ENCODE measurements at places on chromosomes 4 and X.
A peak's percentile ranks its signal among the peaks of the same experiment; 100 is the strongest.

GRCh38 chr4:139593091-139593564 is 37.1 kb upstream of the SETD7 start:
- no peak for DNase-seq

GRCh38 chrX:47080215-47080914 is 2.1 kb downstream of the RGN start:
- DNase-seq = no peak

GRCh38 chrX:77572322-77572721 is 125.1 kb downstream of the FGF16 start:
- no peak for DNase-seq

- no peak for DNase-seq
Observed at GRCh38 chr4:45131020-45131419, 404.7 kb upstream of the GNPDA2 start.

- no peak for DNase-seq
Observed at GRCh38 chr4:1277667-1278665, 11.7 kb upstream of the MAEA start.

DNA sequence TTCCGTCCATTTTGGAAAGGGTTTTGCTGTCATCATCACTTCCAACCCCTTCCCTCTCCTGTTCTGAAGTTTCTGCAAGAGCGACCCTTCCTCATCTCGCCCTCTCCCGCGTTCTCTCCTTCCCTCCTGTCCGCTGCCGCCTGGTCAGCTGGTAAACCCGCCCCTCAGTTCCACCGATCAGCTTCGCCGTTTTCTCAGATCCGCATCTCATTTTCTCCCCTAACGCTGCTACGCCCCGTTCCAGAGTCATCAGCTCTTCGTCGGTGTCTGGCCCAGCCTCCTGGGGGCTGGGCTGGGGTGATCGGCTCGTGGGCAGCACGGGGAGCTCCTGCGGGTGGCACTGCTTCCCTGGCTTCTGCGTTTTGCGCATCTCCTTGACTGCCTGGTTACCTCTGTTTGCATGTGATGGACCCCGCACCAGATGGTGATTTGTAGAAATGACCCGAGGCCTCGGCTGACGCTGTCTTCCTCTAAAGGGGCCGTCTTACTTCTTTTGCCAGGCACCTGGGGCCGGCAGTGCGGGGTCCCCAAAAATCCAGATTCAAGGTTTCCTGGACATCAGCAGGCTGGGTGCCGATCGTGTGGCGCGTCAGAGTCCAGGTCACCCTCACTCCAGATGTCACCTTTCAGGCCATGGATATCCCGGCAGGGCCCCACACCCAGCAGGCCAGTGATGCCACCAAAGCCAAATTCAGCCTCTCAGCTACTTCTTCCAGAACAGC is 13.4 kb downstream of the CTBP1 start:
- no peak for DNase-seq

- DNase-seq = peak; percentile 74
Observed at GRCh38 chr4:26766141-26766540, 94.5 kb upstream of the STIM2 start.

DNA sequence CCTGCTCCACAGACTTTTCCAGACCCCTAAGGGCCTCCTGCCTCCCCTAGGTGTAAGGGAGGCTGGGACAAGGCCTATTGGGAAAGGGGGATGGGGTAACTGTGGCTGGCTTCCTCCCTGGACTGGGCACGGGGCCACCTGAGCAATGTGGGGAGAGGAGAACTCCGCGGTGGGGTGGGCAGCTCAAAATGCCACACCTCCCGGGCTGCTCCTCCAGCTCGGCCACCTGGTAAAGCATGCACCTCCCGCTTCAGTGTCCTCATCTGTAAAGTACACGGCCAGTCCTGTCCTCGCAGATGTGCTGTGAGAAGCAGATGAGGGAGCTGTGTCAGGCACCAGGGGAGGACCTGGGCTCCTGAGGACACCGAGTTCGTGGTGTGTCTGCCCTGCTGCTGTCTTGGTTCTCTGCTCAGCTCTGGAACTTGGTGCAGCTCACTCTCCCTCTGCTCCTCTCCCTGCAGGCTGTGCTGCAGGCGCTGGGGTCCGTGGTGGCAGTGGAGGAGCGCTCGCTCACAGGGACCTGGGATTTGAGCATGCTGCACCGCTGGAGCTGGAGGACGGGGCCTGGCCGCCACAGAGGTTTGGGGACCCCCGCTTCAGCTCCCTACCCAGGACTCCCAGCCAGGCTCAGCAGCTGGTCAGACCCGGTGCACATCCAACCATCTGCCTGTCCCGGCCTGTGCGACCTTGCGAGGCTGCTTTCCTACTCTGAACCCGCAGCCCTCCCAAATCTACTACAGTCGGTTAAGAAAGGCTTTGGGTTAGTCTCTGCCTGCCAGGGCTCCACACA is 20.8 kb upstream of the MRFAP1 start:
- DNase-seq = no peak

- no peak for DNase-seq
Observed at GRCh38 chrX:152020888-152021287, 46.4 kb upstream of the GABRE start.

- no peak for DNase-seq
Observed at GRCh38 chr4:151561551-151562256, 152.7 kb downstream of the FHIP1A start.

GRCh38 chr4:188930822-188931221 is 791.6 kb downstream of the TRIML1 start:
- DNase-seq = no peak

- no peak for DNase-seq
Observed at GRCh38 chr4:79364061-79364460, 38.2 kb upstream of the NAA11 start.

DNA sequence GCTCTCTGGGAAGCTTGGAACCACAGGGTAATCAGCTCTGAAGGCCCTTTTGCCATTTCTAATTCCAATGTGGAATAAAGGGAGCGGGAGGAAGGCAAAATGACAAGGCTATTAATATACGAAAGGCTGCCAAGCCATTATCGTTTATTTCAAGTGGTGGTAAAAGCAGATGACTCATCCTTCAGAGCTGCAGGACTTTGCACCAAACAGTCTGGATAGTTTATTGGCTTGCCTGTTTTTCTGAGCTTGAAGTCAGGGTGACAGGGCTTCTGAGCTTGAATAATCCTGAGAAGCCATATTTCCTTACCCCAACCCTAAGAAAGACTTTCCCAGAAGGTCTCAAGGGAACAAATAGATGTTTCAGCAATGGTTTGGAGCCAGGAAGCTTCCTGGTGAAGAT is 7.7 kb upstream of the GABRE start:
- no peak for DNase-seq

DNA sequence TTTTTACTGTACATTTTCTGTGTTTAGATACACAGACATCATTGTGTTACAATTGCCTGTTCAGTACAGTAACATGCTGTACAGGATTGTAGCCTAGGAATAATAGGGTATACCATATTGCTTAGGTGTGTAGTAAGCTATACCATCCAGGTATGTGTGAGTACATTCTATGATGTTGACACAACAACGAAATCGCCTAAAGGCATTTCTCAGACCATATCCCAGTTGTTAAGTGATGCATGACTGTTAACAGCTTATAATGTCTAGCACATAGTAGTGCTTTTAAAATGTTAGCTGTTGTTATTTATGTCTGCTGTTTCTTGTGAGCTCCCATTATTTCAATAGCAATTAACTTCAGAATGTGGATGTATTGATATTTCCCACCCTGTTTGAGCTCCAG is 4.5 kb downstream of the PRRG1 start:
- DNase-seq = no peak

GRCh38 chrX:54529151-54529550 is 868 bp upstream of the GNL3L start:
- no peak for DNase-seq

DNA sequence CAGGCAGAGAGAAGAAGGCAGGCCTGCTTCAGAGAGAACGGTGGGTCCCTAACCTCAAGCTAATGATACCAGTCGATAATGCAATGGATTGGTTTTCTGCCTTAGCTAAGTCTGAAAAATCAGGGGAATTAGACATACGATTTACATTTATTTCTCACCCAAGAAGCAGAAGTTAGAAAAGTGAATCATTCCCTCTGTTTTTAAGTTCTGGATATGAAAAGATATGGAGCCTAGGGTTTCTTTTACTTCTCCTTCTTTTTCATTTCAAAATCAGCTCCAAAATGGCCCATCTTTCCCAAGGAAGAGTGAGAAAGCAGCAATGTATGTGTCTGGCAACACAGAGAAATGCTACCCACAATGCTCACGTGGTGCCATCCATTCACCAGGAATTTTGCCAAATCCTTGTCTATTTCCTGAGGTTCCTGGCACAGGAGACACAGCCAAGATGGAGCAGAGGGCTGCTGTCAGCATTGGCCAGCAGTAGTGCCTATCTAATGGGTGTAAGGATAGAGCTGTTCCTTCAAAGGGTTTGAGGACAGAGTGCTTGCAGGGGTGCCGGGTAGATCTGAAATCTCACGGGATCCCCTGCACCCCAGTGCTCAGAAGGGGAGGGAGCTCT is 231.5 kb downstream of the MAML3 start:
- DNase-seq = peak; percentile 48

DNA sequence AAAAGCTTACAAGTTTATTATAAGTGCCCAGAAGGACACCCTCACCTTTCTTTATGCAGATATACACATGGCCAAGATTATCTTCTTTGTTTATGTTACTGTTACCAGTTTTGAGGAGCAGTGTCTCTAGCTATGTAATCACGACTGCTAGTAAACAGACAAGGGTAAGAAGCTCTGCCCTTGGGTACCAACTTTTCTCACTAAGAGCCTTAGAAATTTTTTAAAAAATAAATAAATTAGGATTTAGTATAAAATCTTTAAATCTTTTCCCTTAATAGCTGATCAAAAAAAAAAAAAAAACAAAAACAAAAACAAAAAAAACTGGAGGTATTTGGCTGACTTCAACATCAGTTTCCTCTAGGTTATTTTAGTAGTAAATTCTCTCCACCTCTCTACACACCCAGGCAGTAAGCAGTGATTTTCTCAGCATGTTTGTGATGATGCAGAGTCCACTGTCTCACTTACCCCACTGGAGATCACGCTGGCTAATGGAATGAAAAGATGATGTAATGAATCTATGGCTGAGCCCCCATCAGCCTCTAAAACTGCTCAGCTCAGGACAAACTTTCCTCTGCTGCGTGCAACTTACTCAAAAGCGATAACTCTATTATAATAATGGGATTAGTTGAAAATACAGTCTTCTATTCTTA is 125.9 kb downstream of the FRYL start:
- no peak for DNase-seq

DNA sequence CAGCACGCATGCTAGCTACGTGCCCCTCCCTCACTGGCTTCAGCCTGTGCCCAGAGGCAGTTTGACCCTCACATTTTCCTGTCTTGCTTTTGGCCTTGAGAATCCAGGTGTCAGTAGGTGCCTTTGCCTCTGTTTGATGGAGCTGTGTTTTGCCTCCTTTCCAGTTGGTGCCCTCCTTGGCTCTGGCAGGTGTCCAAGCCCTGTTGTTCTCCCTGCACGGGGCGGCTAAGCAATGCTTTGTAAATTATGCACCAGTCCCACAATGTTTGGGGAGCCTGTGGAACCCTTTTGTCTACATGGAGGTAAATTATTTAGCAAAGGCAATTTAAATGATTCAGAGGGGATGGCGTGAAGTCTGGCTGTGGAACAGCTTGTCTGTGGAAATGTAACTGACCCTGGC is 202.9 kb upstream of the BOD1L1 start:
- DNase-seq = no peak

DNA sequence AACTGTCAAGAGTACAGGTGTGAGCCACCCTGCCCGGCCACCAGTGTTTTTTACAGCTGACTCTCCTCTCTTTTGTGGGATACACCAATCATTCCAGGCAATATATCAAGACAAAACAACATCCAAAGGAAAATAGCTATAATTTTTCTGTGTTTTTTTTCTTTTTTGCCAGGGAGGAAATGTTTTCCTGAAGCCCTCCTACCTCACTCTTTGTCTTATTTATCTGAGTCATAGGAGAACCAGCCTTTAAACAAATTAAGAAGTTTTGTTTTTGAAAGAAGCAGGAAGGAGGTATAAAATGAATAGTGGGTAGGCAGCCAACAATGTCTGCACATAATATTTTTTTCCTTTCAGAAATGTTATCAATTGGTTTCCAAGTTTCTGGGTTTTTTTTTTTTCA is 493.9 kb downstream of the CCSER1 start:
- DNase-seq = no peak

- no peak for DNase-seq
Observed at GRCh38 chr4:53587135-53587534, 4.2 kb downstream of the LNX1 start.

- DNase-seq = no peak
Observed at GRCh38 chrX:13750812-13751211, 16.3 kb downstream of the OFD1 start.

DNA sequence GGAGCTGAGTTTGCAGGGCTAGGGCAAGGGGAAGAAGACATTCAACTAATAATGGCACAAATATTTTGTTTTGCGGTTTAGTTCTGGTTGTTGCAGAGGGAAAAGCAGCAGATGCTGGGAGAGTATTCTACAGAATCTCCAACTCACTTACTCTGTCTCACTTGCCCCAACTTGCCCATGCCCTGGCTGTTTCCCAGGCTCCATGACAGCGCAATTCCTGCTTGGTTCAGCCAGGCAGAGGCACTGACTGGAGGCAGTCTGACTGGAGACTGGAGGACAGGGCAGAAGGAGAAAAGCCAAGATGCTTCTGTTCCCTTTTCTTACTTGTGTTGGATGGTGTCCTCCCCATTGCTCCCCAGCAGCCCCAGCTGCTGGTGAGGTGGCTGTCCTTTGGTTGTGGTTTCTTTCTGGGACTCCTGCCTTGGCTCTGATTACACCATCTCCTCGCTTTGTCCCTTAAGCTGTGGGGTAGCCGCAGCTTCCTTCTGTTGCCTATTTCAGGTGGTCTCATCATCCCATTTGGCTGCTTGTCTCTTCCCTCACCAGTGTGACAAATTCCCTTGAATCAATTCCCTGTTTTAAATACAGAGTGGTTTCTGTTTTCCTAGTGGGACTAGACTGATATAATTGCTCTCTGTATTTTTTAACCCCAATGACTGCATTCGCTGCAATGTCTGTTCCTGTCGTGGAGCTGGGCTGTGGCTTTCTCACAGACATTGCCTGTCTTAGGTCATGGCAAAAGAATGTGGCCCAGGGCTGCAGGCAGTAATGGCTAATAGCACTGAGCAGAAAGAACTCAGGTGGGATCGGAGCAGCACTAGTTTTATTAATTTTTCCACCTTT is 24.2 kb upstream of the RASL11B start:
- DNase-seq = no peak

GRCh38 chr4:1777822-1778641 is 15.1 kb upstream of the FGFR3 start:
- DNase-seq = no peak

DNA sequence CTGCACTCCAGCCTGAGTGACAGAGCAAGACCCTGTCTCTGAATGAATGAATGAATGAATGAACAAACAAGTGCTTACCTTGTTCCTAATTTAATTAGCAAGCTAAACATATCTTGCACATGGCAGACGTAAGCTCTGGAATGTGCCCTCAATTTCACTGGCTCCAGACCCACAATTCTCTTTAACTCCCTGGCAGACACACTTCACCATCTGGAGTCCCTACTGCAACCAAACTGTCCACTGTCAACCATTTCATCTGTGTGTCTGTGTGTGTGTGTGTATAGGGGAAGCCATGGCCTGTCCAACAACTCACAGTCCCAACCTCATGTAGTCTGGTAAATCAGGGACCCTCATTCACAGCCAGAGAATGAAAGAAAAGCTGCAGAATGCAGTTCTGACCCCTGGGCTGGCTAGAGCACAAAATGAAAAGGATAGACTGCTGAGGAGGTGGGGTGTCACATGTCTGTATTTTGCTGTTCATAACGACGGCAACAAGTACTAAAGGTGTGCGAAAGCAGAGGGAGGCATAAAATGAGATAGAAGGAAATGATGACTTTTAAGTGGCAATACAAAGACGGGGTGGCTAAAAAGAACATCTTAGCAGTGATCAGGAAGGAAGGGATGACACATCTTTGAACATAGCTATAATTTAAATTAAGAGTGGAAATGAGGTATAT is 114.1 kb downstream of the TSPAN5 start:
- no peak for DNase-seq

GRCh38 chrX:70476934-70477733 is 32.5 kb downstream of the DLG3 start:
- DNase-seq = no peak

Data from inflammatory macrophage treated with lipopolysaccharide for 1 hour (primary cell).